ENCODE measurements at places on chromosomes 11 and 22.
A peak's percentile ranks its signal among the peaks of the same experiment; 100 is the strongest.

GRCh38 chr11:47617417-47617809 is 23.2 kb upstream of the C1QTNF4 start:
- DNase-seq: no peak

- no peak for DNase-seq
Observed at GRCh38 chr11:45833761-45834160, 13.5 kb upstream of the CRY2 start.

DNA sequence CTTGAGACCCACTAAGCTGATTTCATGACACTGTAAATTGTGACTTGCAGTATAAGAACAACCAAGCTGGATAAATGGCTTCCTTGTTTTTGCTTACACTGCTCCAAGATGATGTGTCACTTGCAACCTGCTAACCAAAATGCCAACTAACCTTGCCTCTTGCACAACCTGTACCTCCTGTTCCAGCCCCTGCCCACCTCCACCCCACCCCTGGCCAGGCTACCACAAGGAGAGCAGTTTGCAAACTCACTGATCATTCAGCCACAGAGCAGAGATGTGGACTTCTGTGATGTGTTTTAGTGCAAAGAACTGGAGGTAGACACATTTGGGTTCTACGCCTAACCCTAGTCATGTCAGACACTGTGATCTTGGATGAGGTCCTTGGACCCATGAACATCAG is 4.3 kb upstream of the APOL6 start:
- no peak for DNase-seq

- no peak for DNase-seq
Observed at GRCh38 chr11:61510166-61510919, 1.8 kb downstream of the LRRC10B start.

DNA sequence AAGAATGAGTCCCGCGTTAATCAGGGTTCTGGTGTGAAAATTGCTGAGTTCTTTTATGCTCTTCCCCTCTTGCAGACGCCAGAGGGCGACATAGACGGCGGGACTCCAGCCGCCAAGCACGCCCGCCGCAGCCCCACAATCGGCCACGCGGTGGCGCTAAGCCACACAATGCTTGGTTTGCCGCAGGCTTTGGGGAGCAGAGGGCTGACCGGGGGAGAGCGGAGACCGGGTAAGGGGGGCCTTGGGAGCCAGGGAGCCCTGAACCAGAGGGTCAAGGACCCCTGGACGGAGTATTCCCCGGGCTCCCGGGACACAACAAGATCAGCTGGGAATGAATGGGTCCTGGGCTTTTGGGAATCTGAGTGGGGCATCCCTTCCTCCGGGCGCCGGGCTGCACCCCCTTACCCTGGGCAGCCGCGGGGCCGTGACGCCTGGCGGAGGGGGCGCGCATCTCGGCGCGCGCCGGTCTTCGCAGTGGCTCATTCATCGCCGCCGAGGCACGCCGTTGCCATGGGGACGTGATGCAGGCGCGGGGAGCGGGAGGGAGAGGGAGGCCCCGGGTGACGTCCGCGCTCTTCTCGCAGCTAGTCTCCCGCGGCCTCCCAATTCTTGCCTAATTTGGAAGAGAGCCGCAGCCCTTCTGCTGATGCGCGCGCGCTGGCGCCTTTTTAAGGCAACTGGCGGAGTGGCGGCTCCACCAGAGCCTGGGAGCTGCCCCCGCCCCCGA is 12.2 kb upstream of the NPAS4 start:
- peak; percentile 94 for DNase-seq

DNA sequence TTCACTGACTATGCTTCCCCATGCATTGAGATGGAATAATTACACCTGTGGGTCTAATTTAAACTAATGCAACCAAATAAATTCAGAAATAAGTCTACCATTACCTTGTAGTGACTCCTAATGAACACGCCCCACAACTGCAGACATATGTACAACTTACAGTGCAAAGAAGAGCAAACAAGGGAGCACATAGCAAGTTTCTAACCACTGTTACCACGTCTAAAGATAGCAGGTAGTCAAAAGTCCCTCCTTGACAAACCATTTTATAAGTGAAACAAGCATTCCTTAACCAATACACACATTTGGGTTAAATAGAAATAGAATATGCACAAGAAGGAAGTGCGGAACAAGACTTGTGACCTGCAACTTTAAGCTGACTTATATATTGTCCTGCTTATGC is 20.6 kb downstream of the PHF21A start:
- no peak for DNase-seq

All from stimulated activated CD4-positive, alpha-beta T cell treated with anti-CD3 and anti-CD28 coated beads, Interleukin-15, amount 100 ng/mL, for 1 hour (primary cell).